ENCODE measurements at places on chromosomes 4 and X. TPM values are rescaled to one million over a fixed set of nuclear protein-coding genes. Genes with fewer than 3 reads are reported as not detected.

HTR2C gene
- total RNA-seq = not detected

CDKL2 gene
- total RNA-seq = 1.4 TPM

XAGE2 gene
- total RNA-seq = not detected

PDLIM3 gene
- not detected for total RNA-seq

ZCCHC12 gene
- not detected for total RNA-seq

HHIP gene
- total RNA-seq = not detected

STATH gene
- not detected for total RNA-seq

DNAAF6 gene
- total RNA-seq = not detected

LAP3 gene
- total RNA-seq = 180 TPM

ALAS2 gene
- total RNA-seq = not detected

- H3K27me3 ChIP-seq = no peaks in the 10 kb centered on the region
- H3K36me3 ChIP-seq = no peaks in the 10 kb centered on the region
- DNase-seq = no peak
- peaks cover under 1% of the 10 kb centered on the region for H3K4me1 ChIP-seq
These were observed 6.2 kb upstream of the PUDP start for GRCh38 chrX:7154041-7154597.

- DNase-seq = no peak
- no peaks in the 10 kb centered on the region for H3K4me1 ChIP-seq
- no peaks in the 10 kb centered on the region for H3K27me3 ChIP-seq
- H3K4me3 ChIP-seq = no peak overlapping the region
These were observed 155.2 kb upstream of the MSX1 start for GRCh38 chr4:4704267-4704666.

- peaks cover 3% of the 10 kb centered on the region for H3K4me1 ChIP-seq
- no peak overlapping the region for H3K4me3 ChIP-seq
- H3K27ac ChIP-seq = no peak overlapping the region
- no peaks in the 10 kb centered on the region for H3K27me3 ChIP-seq
- peaks cover 3% of the 10 kb centered on the region for H3K36me3 ChIP-seq
These were observed 65.7 kb downstream of the CASK start for GRCh38 chrX:41857670-41858069.

- DNase-seq = no peak
- H3K27me3 ChIP-seq = peaks cover 35% of the 10 kb centered on the region
- H3K4me1 ChIP-seq = peaks cover 15% of the 10 kb centered on the region
- H3K4me3 ChIP-seq = peak overlapping the region; percentile 59
- no peak overlapping the region for H3K27ac ChIP-seq
These were observed 613 bp upstream of the ARSJ start for GRCh38 chr4:113979905-113980615.

DNA sequence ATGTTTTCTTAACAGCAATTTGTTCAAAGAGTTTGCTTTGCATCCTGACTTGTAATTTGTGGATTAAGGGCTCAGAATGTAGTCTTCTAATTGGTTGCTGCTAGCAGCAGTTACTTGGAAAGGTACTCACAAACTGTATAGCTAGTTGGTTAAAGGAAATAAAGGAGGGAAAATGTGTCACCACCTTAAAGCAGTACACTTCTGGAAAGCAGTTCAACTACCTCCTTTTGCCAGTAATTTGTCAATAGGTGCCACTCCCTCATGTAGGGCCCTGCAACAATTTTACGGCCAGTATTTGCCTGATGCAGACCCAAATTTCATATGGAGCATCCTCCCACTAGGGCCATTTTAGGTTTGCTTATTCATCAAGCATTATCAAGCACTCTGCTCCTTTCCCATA, 20.8 kb downstream of the AMOT start:
- no peaks in the 10 kb centered on the region for H3K27me3 ChIP-seq
- H3K4me1 ChIP-seq = peaks cover 6% of the 10 kb centered on the region
- DNase-seq = no peak
- no peak overlapping the region for H3K4me3 ChIP-seq
- no peaks in the 10 kb centered on the region for H3K36me3 ChIP-seq
- H3K27ac ChIP-seq = no peak overlapping the region

- DNase-seq = no peak
- no peak overlapping the region for H3K27ac ChIP-seq
- peaks cover 45% of the 10 kb centered on the region for H3K4me1 ChIP-seq
- H3K4me3 ChIP-seq = peak overlapping the region; percentile 36
- H3K36me3 ChIP-seq = peaks cover 84% of the 10 kb centered on the region
These were observed 5.2 kb downstream of the DDX3X start for GRCh38 chrX:41339148-41339547.

- peaks cover 9% of the 10 kb centered on the region for H3K36me3 ChIP-seq
- no peaks in the 10 kb centered on the region for H3K4me1 ChIP-seq
- no peak for DNase-seq
These were observed 56.0 kb upstream of the PGK1 start for GRCh38 chrX:78048052-78048451.

- no peak for DNase-seq
- H3K27me3 ChIP-seq = no peaks in the 10 kb centered on the region
- H3K27ac ChIP-seq = no peak overlapping the region
- no peaks in the 10 kb centered on the region for H3K4me1 ChIP-seq
These were observed 34.4 kb downstream of the NEXMIF start for GRCh38 chrX:74890676-74891430.

- no peak for DNase-seq
- no peak overlapping the region for H3K4me3 ChIP-seq
- H3K36me3 ChIP-seq = no peaks in the 10 kb centered on the region
- no peak overlapping the region for H3K27ac ChIP-seq
- H3K4me1 ChIP-seq = no peaks in the 10 kb centered on the region
These were observed 14.5 kb downstream of the CRMP1 start for GRCh38 chr4:5878359-5878758.

DNA sequence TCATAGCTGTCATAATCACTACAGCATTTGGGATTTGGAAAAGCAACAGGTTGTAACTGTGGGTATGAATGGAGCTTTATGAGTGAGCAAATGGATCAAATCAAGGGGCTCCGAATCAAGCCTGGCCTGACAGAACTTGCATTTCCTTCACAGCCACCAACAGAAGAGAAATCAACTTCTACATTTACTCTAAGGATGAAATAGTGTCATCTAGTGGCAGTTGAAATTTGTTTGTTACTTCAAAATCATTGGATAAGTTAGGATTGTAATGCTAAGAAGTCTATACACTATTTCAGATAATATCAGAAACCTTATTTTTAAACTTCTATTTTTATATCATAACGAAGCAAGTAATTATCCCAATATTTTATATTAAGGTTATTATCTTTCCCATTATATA, 10.7 kb upstream of the WDR17 start:
- no peaks in the 10 kb centered on the region for H3K36me3 ChIP-seq
- no peaks in the 10 kb centered on the region for H3K4me1 ChIP-seq
- no peak for DNase-seq
- no peaks in the 10 kb centered on the region for H3K27me3 ChIP-seq
- no peak overlapping the region for H3K27ac ChIP-seq

DNA sequence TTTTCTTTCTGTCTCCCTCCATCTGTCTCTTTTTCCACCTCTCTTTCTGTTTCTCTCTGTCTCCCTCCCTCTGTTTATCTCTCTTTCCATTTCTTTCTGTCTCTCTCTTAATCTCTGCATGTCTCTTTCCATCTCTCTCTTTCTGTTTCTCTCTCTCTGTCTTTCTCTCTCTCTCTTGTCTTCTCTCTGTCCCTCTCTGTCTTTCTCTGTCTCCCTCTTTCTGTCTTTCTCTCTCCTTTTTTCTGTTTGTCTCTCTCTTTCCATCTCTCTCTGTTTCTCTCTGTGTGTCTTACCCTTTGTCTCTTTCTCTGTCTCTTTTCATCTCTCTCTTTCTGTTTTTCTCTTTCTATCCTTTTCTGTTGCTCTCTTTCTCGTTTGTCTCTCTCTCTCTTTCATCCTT, 34.7 kb downstream of the ARSF start:
- H3K27ac ChIP-seq = no peak overlapping the region
- H3K4me3 ChIP-seq = no peak overlapping the region
- DNase-seq = no peak
- no peaks in the 10 kb centered on the region for H3K36me3 ChIP-seq
- no peaks in the 10 kb centered on the region for H3K27me3 ChIP-seq

DNA sequence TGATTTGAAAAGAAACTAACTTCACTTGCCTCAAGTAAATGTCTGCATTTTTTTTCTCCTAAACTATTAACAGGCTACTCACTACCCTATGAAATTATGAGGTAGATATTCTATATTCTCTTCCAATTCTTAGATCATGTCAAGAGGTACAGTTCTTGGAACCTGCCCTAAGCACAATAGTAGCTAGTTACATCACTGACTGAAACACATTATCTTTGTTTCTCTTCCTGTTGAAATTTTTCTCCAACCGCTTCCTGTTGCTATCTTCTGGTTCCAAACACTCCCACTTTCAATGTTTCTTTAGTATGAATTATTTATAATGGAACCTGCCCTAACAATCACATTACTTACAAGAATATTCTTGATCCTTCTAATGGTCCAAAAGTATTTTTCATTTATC, 5.0 kb upstream of the BANK1 start:
- H3K27ac ChIP-seq = peak overlapping the region; percentile 23
- peaks cover 27% of the 10 kb centered on the region for H3K4me1 ChIP-seq
- H3K4me3 ChIP-seq = no peak overlapping the region
- no peaks in the 10 kb centered on the region for H3K36me3 ChIP-seq

GRCh38 chrX:129525162-129525561, 1.9 kb upstream of the SMARCA1 start:
- no peak overlapping the region for H3K27ac ChIP-seq
- H3K27me3 ChIP-seq = peaks cover 25% of the 10 kb centered on the region
- no peaks in the 10 kb centered on the region for H3K36me3 ChIP-seq
- no peak overlapping the region for H3K4me3 ChIP-seq

DNA sequence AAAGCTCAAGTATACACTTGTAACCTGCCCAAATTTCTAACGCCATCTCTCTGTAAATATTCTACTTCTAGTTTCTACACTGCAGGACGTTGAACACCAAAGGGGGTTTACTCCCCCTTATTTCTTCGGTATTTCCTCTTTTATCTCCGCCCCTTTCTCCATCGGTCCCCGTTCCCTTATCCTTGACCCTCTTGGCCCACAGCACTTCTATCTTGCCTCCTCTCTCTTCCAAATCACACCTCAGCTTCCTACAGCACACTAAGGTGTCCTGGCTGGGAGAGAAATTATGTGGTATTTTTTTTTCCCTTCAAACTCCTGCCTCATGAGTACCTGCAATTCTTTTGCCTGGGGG, 715 bp downstream of the ZMAT1 start:
- no peaks in the 10 kb centered on the region for H3K27me3 ChIP-seq
- peaks cover 11% of the 10 kb centered on the region for H3K4me1 ChIP-seq
- DNase-seq = no peak
- H3K36me3 ChIP-seq = peaks cover 5% of the 10 kb centered on the region
- peak overlapping the region; percentile 77 for H3K27ac ChIP-seq

- no peaks in the 10 kb centered on the region for H3K4me1 ChIP-seq
- no peaks in the 10 kb centered on the region for H3K27me3 ChIP-seq
- DNase-seq = no peak
- no peak overlapping the region for H3K4me3 ChIP-seq
These were observed 30.1 kb upstream of the IQCM start for GRCh38 chr4:149845743-149846142.

- no peak for DNase-seq
- H3K4me1 ChIP-seq = no peaks in the 10 kb centered on the region
- H3K36me3 ChIP-seq = no peaks in the 10 kb centered on the region
- no peak overlapping the region for H3K27ac ChIP-seq
- H3K27me3 ChIP-seq = no peaks in the 10 kb centered on the region
These were observed 209.9 kb downstream of the SLC7A11 start for GRCh38 chr4:138032222-138032621.

DNA sequence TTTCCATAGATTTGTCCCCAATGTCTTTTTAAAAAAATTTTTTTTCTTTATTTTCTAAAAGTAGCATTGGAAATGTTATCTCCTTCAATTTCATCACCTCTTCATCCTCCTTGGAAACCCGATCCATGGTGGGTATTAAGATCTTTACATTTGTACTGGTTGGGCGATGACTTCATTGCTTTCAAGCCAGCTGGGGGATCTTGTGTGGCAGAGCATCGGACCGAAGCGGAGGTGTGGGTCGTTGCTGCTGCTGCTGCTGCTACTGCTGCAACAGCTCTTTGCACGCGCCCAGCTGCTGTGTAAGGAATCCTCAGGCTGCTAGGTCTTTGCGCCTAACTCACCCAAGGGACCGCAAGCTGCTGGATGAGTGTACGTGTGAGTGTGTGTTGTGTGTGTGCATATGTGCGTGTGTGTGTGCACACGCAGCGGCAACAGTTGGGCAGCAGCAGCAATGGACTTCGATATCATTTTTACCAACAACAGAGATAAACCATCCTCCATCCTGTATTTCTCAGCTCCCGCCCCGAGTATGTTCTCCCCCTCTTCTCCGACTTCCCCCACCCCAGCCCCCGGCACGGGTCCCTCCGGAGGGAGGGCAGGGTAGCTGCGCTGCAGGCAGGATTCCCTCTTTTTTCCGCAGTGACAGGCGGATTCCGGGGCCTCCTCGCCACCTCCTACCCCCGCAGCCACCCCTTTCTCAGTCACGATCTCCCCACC, 768 bp upstream of the CDKL5 start:
- H3K27me3 ChIP-seq = peaks cover 11% of the 10 kb centered on the region
- DNase-seq = peak; percentile 24
- H3K4me1 ChIP-seq = peaks cover 11% of the 10 kb centered on the region
- peak overlapping the region; percentile 78 for H3K4me3 ChIP-seq

DNA sequence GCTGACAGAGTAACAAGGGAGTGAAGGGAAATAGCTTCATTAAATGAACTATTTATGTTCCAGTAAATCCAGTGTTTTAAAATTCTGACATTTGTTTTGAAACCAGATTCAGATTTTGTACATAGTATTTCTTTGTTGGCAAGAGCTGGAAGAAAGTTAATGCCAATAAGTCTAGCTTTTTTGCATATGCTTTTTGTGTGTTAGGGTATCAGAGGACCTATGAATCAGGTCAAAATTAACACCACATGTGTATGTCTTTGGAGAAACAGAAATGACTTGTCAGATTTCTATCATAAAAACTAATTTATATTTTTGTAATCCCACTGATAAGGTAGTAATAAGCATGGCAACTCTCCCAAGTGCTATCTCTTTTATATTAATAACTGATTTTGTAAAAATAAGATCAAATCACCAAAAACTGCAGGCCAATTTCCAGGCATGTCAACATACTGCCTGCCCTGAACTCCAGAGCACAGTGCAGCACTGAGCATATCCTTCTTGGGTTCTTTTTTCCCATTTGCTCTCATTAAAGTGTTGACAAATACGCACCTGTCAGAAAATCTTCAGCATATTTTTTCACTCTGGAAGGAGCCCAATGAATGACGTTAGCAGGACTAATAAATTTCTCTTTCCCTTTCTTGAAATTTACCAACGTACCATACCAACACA, 65.5 kb downstream of the SH3RF1 start:
- DNase-seq = no peak
- H3K4me3 ChIP-seq = no peak overlapping the region
- peaks cover 2% of the 10 kb centered on the region for H3K27me3 ChIP-seq
- no peaks in the 10 kb centered on the region for H3K4me1 ChIP-seq
- no peak overlapping the region for H3K27ac ChIP-seq

- H3K4me3 ChIP-seq = no peak overlapping the region
- DNase-seq = no peak
- H3K27me3 ChIP-seq = no peaks in the 10 kb centered on the region
- H3K4me1 ChIP-seq = no peaks in the 10 kb centered on the region
These were observed 68.7 kb upstream of the ADAD1 start for GRCh38 chr4:122309988-122310626.

- peak within 1 kb of the TSS; percentile 95 for H3K4me3 ChIP-seq
- peak; percentile 100 for DNase-seq
- H3K4me1 ChIP-seq = peaks cover 59% of the 10 kb centered on the region
- no peaks in the 10 kb centered on the region for H3K27me3 ChIP-seq
These were observed at the start of the genes HAUS3 and POLN for GRCh38 chr4:2241410-2242353. HAUS3 (minus strand) TSS chr4:2242121; CDS start chr4:2240946, 1,175 bp downstream. POLN (minus strand) TSS chr4:2242121; CDS start chr4:2229231, 12,890 bp downstream.

- H3K27me3 ChIP-seq = no peaks in the 10 kb centered on the region
- no peak overlapping the region for H3K27ac ChIP-seq
- no peak overlapping the region for H3K4me3 ChIP-seq
- H3K4me1 ChIP-seq = no peaks in the 10 kb centered on the region
These were observed 51.2 kb downstream of the ZNF827 start for GRCh38 chr4:145887241-145887991.

Data from activated CD4-positive, alpha-beta memory T cell treated with anti-CD3 and anti-CD28 coated beads, Interleukin-2, amount 10 ng/mL, durations not matched to agents 7 days and 5 days (primary cell).